ENCODE measurements at places on chromosomes 7 and 10.

DNA sequence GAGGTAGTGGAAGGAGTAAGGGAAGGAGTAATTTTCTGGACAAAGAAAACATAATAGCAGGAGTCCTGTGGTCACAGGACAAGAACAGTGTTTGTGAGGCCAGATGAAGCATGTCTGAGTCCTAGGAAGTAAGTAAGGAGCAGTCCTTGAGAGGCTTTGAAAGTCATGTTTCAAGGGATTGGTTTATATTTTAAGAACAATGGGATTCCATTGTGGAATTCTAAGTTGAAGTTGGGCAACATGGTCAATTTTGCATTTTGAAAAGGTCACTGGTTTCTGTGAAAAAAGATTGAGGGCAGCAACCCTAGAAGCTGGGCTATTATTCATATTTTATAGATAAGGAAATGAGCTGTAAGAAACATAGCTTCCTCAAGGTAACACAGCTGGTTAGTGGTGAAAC is 10.8 kb upstream of the SLC25A28 start:
- DNase-seq, result no peak

DNA sequence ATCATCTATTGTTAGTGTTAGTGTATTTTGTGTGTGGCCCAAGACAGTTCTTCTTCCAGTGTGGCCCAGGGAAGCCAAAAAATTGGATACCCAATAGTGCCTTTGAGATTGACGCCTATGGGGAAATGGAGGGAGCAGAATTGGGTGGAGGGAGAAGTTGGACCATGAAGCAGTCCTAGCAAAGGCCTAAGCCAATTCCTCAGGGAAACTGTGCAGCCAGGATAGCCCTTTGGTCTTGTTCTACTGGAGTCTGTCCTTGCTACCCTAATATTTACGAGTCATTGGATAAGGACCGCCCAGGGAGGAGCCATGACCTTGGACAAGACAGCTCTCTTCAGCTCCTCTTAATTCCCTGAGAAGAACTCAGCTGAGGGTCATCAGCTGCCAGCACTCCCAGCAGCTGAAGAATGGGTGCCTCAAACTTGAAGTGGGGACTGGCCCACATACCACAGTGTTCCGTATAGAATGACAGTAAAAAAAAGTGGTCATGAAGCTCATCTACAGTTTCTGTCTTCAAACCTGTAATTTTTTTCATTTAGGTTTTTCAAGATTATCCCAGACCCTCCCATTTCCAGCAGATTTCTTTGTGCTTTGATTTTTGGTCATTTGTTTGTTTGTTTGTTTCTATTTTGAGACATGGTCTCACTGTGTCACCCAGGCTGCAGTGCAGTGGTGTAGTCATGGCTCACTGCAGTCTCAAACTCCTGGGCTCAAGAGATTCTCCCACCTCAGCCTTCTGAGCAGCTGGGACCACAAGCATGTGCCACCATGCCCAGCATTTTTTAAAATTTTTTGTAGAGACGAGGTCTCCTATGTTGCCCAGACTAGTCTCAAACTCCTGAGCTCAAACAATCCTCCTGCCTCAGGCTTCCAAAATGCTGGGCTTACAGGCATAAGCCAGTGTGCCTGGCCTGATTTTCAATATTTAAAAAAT is 81.2 kb downstream of the C1GALT1 start:
- no peak for DNase-seq

GRCh38 chr7:155234158-155234492 is 63.6 kb upstream of the INSIG1 start:
- no peak for DNase-seq

DNA sequence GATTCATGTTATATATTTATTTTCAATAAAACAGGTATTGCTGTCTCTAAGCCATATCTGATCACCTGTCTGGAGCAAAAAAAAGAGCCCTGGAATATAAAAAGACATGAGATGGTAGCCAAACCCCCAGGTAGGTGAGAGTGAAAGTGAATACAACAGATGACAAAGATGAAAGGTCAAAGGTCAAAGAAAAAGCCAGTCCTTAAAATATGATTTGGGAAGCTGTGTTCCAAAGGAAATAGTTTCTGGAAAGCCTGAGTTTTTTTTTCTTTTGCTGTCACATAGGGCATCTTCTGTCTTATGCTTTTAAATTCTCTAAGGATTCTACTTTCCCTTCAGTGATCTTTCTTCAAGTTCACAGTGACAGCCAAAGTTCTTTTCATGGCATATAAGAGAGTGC is 25.9 kb downstream of the ZNF107 start:
- DNase-seq, result no peak

DNA sequence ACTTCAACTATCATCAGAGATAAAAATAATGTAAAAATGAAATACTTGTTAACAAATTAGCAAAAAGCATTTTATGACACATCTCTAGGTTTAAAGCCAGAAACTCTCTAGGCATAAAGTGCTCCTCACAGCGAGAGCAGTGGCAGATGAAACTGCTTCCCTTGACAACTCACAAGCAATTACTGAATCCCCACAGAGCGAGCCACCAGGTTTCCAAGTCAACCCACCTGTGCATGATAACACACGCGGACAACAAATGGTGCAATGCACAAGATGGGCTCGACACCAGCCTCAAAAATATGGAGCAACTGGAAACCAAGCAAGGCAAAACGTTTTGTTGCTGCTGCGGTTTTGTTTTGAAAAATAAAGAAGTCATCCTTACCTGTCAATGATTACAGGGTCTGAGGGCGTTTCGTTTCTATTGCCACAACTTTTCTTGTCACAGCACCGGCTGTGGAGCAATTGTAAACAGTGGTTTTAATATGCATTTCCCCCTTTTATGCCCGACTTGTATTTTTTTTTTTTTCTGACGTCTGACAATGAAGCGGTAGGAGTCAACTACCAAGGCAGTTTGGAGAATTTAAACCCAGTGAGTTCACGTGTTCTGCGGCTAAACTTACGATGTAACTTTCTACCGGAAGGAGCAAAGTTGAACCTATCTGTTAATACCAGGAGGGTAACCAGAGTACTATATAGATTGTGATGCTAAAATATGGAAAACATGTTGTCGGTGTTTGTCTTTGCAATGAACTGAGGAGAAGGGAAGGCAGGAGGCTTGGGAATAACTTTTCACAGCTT is 7.0 kb downstream of the EBF3 start:
- DNase-seq, result no peak

- DNase-seq, result no peak
These were observed 595.0 kb downstream of the GRM8 start for GRCh38 chr7:126657599-126658358.

Measured in GM04503 (cell line).